ENCODE measurements at places on chromosomes 3 and 15.

GRCh38 chr3:183061391-183062172 lies 37.7 kb downstream of the MCCC1 start:
- DNase-seq = no peak

DNA sequence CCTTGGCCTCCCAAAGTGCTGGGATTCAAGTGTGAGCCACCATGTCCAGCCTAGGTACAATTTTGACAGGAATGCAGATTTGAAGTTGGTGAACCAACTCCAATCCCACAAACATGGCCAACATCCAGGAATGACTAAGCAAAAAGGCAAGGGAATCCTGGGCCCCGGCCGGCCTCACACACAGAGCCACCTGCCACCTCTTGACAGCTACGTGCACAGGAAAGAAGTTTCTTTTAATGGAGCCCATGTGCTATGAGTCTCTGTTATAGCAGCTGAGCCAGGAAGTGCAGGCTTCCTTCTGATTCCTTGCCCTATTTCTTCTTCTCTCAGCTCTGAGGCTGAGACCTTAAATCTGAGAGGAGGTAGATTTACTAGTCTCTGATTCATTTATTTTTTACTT lies 8.8 kb downstream of the TMEM40 start:
- DNase-seq = peak; percentile 47

DNA sequence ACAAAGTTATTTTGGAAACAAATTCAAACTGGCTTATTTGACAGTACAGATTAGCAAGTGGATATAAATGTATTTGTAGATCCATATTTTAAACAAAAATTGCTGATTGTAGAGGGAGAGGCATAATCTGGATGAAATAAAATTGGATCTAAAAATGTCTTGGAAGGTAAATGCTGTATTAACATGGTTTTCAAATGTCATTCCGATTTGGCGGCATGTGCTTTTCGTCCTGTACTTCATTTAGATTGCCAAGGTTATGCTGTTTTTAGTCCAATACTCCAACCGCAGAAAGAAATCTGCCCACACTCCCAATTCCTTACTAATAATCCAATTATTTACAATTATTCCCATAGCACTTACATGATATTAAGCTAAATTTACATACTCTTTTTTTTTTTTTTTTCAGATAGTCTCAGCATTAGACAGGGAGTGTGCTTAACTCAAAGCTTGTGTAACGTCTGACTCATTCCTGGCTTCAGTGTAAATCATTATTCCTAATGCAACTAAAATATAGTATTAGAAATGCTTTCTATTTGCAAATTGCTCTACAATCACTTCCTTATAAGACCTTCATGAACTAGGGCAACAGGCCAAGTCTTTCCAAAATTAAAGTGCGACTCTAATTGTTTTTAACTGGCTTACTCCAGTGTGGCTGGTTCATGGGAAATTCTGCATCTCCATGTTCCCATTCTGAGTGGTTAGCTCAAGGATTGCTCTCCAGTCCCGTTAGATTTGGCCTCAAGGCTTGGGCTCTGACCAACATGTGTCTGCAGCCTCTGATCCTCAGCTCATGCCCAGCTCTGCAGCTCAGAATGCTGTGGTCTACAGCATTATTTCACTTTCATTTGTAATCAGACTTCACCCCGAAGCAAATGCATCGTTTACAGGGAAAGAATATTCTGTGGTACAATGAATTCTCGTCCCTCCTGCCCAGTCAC lies 103.9 kb downstream of the FBN1 start:
- peak; percentile 34 for DNase-seq

DNA sequence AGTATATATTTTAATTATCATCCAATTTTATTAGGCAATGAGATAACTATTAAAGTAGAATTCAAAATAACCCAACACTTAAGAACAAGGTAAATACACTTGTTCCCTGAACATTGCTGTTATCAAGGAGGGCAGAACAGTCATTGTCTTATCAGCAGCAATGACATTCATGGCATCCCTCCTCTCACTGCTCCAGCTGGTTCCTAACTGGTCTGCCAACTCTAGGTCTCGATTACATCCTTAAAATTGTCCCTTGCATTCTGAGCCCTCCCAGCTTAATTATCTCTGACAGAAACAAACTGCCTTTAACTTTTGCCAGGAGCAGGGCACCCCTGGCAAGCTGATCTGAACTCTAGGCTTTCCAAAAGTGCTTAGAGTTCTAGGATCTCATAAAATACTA lies 14.0 kb upstream of the DYNC1LI1 start:
- no peak for DNase-seq

GRCh38 chr15:55694652-55695150 lies 48.3 kb downstream of the PRTG start:
- no peak for DNase-seq

DNA sequence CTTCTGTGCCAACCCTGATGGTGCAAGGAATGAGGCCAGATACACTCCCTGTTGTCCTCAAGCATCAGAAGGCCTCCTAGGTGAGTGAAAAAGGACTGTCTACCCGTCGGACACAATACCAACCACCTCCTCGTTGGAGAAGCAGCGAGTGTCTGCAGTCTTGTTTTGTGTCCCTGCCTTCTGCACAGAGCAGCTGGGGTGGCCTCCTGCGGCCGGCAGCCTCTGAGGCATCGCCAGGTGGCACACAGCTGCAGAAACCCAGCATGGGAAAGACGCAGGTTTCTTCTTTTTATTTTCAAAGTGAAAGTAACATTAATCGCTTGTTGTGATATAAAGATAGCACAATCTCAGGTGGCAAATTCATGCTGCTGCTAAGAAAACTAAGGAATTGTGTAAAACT lies 509.9 kb downstream of the OCA2 start:
- no peak for DNase-seq

GRCh38 chr3:46239952-46240351 lies 2.3 kb upstream of the CCR3 start:
- DNase-seq = no peak

- no peak for DNase-seq
Measured at GRCh38 chr15:90291679-90292356, 26.3 kb downstream of the NGRN start.

GRCh38 chr3:155664925-155665695 lies 79.8 kb downstream of the PLCH1 start:
- peak; percentile 9 for DNase-seq

- no peak for DNase-seq
Measured at GRCh38 chr3:183324083-183324482, 71.0 kb downstream of the B3GNT5 start.

DNA sequence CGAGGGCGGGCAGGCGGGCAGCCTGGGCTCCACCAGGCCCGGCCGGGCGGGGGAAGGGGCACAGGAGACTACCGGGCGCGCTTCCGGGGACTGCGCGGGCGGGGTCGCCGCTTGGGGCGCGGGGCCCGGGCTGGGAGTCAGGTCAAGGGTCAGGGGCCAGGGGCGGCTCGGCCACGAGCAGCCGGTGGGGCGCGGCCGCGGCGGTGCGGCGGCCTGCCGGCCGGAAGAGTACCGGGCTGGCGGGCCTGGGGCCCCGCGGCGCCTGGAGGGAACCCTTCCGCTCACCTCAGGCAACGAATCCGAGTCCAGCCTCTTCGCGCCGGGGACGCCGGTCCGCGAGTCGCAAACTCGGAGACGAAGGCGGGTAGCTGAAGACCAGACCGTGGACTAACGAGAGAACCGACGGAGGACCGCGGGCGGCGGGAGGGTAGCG lies 225 bp downstream of the RHOA start:
- no peak for DNase-seq
